ENCODE measurements at places on chromosomes 5 and 9.

DNA sequence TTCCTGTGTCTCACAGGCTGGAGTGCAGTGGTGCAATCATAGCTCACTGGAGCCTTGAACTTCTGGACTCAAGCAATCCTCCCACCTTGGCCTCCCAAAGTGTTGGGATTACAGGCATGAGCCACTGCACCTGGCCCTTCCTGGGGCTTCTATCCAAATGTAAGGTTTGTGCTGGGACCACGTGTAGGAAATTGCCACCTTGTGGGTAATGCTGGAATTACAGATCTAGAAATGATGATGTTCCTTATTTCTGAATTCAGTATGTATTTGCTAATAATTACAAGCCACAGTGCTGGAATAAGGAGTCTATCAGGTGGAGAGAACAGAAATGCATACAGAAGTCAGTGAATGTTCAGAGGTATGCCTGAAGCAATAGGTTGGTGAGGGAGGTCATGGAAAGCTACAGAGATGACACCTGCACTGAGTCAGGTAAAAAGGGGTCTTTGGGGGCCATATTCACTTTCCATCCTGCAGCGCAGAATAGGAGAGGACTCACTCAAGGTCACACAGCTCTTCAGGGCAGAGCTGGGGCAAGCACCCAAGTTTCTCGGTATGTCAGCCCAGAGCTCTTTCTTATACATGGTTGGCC, 8.8 kb upstream of the IGFBPL1 start:
- no peak for DNase-seq

GRCh38 chr9:84402517-84402916, 62.0 kb upstream of the SLC28A3 start:
- no peak for DNase-seq

GRCh38 chr5:180281706-180282105, 10.2 kb downstream of the MAPK9 start:
- DNase-seq: no peak

GRCh38 chr9:117278471-117279035, 136.3 kb downstream of the ASTN2 start:
- DNase-seq: no peak

DNA sequence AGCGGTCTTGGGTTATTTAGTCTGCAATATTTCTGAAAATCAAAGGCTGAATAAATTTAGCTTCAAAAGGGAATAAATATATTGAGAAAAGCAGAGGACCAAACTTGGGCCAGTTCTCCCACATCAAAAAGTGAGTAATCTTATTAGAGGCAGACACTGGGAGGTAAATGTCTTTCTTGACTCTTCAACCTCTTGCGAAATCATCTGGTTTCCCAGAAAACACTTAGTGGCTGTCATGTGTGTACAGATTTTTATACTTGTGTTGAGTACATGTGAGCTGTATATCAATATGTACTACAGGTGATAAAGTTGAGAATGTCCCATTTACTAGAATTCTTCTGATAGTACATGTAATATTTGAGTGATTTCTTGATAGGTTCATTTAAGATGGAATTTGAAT, 454.9 kb downstream of the PRR16 start:
- DNase-seq: no peak

DNA sequence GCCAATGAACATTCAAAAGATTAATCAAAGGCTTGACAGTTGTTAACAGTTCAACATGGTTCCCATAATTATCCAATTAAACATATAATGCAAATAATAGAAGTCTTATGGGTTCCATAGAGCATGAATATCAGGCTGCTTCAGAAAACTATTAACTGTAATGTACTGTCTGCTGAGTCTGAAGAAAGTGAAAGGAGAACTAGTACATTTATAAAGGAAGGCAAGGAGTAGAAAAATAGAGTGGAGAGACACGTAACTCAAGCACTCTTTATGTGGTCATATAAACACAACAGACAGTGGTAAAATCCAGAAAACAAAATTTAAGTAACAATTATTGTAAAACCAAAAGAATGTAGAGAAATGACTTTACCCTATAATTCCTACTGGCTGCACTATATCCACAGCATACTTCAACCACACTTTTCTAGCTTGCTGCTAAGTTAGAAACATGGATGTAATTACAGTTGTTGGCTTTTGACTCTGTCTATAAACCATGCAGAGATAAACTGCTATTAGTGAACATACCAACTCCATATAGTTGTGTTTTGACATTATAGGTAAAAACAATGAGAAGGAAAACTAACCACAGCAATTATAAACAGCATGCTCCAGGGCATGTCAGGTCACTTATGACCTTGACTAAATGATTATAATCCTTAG, 32.7 kb downstream of the NFIB start:
- no peak for DNase-seq

DNA sequence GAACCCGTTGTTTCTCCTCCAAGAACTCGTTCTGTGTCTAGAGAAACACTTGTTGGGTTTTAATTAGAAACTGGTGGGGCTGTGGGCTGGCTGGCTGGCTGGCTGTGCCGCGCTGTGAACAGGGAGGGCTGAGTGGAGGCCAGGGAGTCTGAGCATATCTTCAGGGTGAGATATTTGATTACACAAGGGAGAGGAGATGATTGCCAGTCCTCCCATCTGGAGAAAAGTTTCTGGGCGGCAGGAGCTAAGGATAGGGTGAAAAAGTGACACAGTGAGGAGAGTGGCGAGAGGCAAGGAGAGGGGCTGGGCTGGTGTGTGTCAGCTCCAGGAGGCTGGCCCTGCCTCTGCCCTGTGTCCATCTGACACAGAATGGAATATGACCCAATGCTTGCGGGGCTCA, 63.0 kb downstream of the GDNF start:
- DNase-seq: no peak

- DNase-seq: no peak
These were observed 305.2 kb downstream of the EFNA5 start for GRCh38 chr5:107365320-107366109.

GRCh38 chr5:137037848-137038247, 461.3 kb downstream of the SPOCK1 start:
- no peak for DNase-seq

GRCh38 chr9:90799271-90799852, 2.3 kb upstream of the SYK start:
- no peak for DNase-seq

GRCh38 chr9:89899573-89899972, 294.8 kb downstream of the GADD45G start:
- no peak for DNase-seq

GRCh38 chr5:9617221-9617620, 12.9 kb downstream of the TAS2R1 start:
- no peak for DNase-seq

DNA sequence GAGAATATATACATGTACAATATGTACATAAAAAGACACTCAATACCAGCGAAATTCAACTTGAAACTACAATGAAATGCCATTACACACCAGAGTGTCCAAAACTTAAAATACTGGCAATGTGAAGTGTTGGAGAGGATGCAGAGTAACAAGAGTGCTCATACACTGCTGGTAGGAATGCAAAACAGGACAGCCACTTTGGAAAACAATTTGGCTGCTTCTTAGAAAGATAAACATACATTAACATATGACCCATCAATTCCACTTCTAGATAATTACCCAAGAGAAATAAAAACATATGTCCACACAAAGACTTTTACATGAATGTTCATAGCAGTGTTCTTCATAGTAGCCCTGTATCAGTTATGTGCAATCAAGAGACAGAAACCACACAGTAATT, 39.4 kb upstream of the BARX1 start:
- DNase-seq: no peak

- DNase-seq: no peak
These were observed 55.2 kb upstream of the ACTBL2 start for GRCh38 chr5:57537811-57538210.

- no peak for DNase-seq
These were observed 8.4 kb upstream of the GOLPH3 start for GRCh38 chr5:32182463-32183063.

GRCh38 chr5:142176255-142176654, 67.7 kb downstream of the NDFIP1 start:
- DNase-seq: no peak

- DNase-seq: no peak
These were observed 286.6 kb downstream of the CRB2 start for GRCh38 chr9:123642291-123643278.

GRCh38 chr9:86604741-86605140, 250.5 kb upstream of the TUT7 start:
- DNase-seq: no peak

DNA sequence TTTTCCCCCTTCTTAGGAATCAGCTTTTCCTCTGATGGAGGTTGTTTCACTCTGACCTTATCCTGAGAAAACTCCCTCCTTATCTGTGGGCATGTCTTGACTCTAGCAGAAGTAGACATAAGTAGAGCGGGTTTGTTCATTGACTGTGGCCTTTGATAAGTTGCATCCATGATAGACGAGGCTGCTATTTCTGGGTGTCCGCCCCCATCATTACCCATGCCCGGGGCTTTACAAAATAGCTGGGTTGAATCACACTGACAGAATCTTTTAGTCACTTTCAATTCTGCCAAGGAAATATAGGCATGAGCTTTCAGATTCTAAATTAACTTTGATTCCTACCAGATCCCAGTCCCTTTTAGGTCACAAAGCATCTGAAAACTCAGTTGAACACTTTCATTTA, 223.8 kb downstream of the SEC61B start:
- no peak for DNase-seq

- no peak for DNase-seq
These were observed 165.3 kb downstream of the TMEM167A start for GRCh38 chr5:82911910-82912309.

DNA sequence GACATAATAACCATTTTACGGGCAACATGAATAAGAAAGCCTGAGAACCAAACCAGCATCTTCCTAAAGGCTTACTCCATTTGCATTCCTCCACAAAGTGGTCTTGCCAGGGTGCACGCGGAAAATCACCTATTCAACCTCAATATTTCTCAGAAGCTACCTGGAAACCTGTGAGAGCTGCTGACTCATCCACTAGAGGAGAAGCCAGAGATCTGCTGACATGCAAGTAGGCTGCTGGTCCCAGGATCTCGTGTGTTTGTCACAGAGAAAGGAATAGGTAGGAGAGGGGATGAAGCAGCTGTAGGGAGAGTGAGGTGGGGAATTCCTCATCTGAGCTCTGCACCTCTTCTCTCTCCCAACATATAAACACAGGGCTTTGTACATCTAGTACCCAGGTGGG, 138.1 kb downstream of the ADAMTS12 start:
- DNase-seq: no peak
